ENCODE measurements at places on chromosomes 3 and 15.

- peaks cover 35% of the 10 kb centered on the region for H3K4me1 ChIP-seq
- H3K27ac ChIP-seq = peak overlapping the region; percentile 94
- DNase-seq = peak; percentile 18
- H3K27me3 ChIP-seq = no peaks in the 10 kb centered on the region
- H3K4me3 ChIP-seq = peak overlapping the region; percentile 51
Measured at GRCh38 chr15:95162069-95162468, 930.7 kb downstream of the MCTP2 start.

GRCh38 chr3:78668302-78668701 lies 1099.5 kb downstream of the ROBO1 start:
- no peaks in the 10 kb centered on the region for H3K36me3 ChIP-seq
- no peak overlapping the region for H3K4me3 ChIP-seq
- H3K27me3 ChIP-seq = no peaks in the 10 kb centered on the region
- H3K4me1 ChIP-seq = peaks cover 25% of the 10 kb centered on the region
- no peak overlapping the region for H3K27ac ChIP-seq
- DNase-seq = no peak

GRCh38 chr3:187130346-187131066 lies 8.8 kb downstream of the RPL39L start:
- H3K4me3 ChIP-seq = peak overlapping the region; percentile 83
- peak; percentile 75 for DNase-seq
- H3K27ac ChIP-seq = peak overlapping the region; percentile 82

GRCh38 chr15:76903251-76903681 lies 1.9 kb downstream of the SCAPER start:
- no peaks in the 10 kb centered on the region for H3K27me3 ChIP-seq
- H3K36me3 ChIP-seq = no peaks in the 10 kb centered on the region
- peaks cover 31% of the 10 kb centered on the region for H3K4me1 ChIP-seq
- DNase-seq = peak; percentile 65
- peak overlapping the region; percentile 78 for H3K27ac ChIP-seq
- H3K4me3 ChIP-seq = peak overlapping the region; percentile 92

GRCh38 chr3:156469456-156469855 lies 85.5 kb downstream of the SSR3 start:
- H3K27me3 ChIP-seq = peaks cover 9% of the 10 kb centered on the region
- H3K27ac ChIP-seq = no peak overlapping the region
- no peak overlapping the region for H3K4me3 ChIP-seq
- no peaks in the 10 kb centered on the region for H3K4me1 ChIP-seq

- peaks cover 36% of the 10 kb centered on the region for H3K4me1 ChIP-seq
- H3K27ac ChIP-seq = no peak overlapping the region
- no peak overlapping the region for H3K4me3 ChIP-seq
- DNase-seq = no peak
- no peaks in the 10 kb centered on the region for H3K27me3 ChIP-seq
Measured at GRCh38 chr3:119834754-119835370, 53.0 kb downstream of the NR1I2 start.

DNA sequence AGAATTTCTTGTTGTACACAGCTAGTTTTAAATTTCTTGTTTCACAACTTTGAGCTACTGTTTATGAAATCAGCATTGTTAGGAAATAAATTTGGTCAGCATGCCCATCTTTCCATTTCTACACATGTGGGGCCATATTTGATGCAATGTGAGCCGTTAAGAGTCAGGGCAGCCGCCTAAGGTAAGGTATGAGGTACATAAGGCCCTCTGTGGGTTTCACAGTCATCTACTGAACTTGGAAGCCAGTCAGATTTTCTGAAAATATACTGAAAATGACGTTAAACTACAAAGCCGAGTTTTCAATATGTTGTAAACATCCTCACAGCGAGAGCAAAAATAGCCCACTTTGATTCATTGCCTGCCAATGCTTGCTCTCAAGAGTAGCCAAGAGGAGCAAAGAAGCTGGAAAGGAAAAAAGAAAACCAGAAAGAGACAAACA lies 94.7 kb upstream of the PDZRN3 start:
- H3K4me3 ChIP-seq = peak overlapping the region; percentile 77
- DNase-seq = no peak
- peak overlapping the region; percentile 74 for H3K27ac ChIP-seq
- peaks cover 29% of the 10 kb centered on the region for H3K4me1 ChIP-seq

- H3K27me3 ChIP-seq = peaks cover 3% of the 10 kb centered on the region
- DNase-seq = no peak
- H3K4me3 ChIP-seq = no peak overlapping the region
- H3K4me1 ChIP-seq = peaks cover 7% of the 10 kb centered on the region
- no peak overlapping the region for H3K27ac ChIP-seq
Measured at GRCh38 chr15:79987569-79987955, 16.6 kb upstream of the BCL2A1 start.

DNA sequence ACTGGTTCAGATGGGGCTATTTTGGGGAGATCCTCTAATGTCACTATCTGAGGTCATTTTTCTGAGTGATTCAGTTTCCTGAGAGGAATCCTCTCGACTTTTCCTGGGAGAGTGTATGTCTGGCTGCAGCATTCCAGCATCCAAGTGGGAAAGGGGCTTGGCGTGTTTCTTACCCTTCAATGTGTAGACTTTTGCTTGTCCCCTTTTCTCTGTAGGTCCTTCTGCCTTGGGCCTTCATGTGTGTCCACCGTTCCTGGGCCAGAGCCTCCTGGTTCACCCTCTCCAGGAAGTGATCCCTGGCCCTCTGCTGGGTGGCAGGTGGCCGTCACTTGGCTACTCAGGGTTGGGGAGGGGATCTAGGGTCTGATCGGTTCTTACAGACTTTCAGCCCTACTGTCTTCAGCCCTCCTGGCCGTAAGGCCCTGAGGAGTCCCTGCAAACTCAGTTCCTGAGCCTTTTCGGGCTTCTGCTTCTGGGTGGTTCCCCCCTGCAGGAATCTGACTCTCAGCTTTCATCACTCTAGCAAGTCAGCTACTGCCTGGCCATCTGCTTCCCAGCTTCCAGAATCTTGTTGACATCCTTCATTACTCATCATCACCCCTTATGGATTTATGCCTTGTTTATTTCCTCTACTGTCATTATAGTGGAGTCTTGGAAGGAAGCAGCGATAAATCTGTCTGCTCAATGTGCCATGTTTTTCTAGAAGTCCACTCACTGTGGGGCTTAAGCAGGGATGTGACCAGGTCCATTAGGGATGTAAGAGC lies 36.5 kb downstream of the GOLGA6L10 start:
- peaks cover 12% of the 10 kb centered on the region for H3K4me1 ChIP-seq
- H3K27ac ChIP-seq = no peak overlapping the region
- no peak overlapping the region for H3K4me3 ChIP-seq
- no peak for DNase-seq
- H3K27me3 ChIP-seq = peaks cover 28% of the 10 kb centered on the region
- peaks cover 8% of the 10 kb centered on the region for H3K36me3 ChIP-seq

DNA sequence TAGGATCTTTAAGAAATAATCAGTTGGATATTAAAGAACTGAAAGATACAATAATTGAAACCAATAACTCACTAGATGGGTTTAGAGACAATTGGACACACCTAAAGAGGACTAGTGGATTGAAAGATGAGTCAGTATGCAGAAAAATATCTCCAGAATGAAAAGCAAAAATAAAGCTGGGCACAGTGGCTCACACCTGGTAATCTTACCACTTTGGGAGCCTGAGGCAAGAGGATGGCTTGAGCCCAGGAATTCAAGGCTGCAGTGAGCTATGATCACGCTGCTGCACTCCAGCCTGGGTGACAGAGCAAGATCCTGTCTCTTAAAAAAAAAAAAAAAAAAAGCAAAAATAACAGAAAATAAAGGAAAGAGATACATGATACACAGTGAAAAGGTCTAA lies 37.4 kb upstream of the CCDC174 start:
- no peaks in the 10 kb centered on the region for H3K36me3 ChIP-seq
- peaks cover 17% of the 10 kb centered on the region for H3K27me3 ChIP-seq
- DNase-seq = no peak

DNA sequence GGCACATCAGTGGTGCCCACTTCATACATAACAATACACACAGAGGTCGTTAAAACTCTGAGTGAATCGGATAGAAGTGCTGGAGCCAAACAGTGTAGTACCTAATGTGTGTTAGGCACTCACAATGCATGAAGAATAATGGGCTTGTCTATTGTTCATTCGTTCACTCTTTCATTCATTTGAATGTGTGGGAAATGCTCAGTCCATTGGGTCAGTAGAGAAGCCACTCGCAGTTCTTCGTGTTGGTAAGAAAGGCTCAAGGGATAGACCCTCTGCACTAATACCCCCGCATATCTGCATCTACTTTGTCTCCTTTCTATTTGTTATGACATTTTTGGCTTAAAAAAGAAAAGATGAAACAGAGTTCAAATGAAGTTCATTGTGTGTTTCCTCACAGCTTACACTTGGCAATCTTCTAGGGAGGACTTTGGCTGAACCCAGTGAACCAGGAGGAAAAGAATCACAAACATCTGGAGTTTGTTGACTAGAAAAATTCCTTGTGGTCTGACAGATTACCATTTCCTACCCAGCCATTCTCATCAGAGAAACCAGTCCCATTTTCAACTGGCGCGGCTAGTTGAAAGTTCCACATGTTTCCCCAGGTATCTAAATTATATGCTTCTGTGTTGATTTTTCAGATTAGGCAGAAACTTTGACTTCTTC lies 32.8 kb upstream of the MFSD1 start:
- peak overlapping the region; percentile 85 for H3K4me3 ChIP-seq
- peaks cover 31% of the 10 kb centered on the region for H3K4me1 ChIP-seq
- no peaks in the 10 kb centered on the region for H3K36me3 ChIP-seq
- no peaks in the 10 kb centered on the region for H3K27me3 ChIP-seq
- DNase-seq = peak; percentile 89
- H3K27ac ChIP-seq = peak overlapping the region; percentile 82

DNA sequence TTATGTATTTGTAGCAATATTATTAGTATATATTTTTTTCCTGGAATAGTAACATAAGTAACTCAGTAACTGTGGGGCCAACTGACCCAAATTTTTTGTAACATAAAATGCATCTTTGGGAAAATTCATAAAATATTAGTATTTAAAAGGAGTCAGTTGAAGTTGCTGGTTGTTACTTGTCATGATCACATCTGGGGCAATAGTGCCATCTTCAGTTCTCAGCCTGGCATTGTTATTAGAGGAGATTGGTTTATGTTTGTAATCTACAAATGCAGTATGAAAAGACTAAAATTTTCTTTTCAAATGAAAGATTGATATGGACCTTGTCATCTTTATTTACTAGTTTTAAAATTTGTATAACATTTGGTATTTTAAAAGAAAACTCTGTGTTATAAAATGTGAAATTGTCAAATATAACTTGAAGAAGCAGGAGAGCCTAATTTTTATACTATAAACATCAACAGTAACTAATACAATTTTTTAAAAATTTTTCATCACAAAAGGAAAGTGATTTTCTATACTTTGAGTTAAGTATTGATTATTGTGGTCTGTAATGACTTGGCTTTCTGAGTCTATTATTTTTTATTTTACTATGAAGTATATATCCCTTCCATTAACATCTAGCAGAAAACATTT lies 38.8 kb upstream of the MLF1 start:
- DNase-seq = peak; percentile 50
- no peaks in the 10 kb centered on the region for H3K36me3 ChIP-seq
- peaks cover 6% of the 10 kb centered on the region for H3K4me1 ChIP-seq
- H3K4me3 ChIP-seq = no peak overlapping the region
- no peaks in the 10 kb centered on the region for H3K27me3 ChIP-seq
- H3K27ac ChIP-seq = no peak overlapping the region

- no peak overlapping the region for H3K27ac ChIP-seq
- no peak overlapping the region for H3K4me3 ChIP-seq
- H3K4me1 ChIP-seq = no peaks in the 10 kb centered on the region
- no peaks in the 10 kb centered on the region for H3K27me3 ChIP-seq
- peaks cover 7% of the 10 kb centered on the region for H3K36me3 ChIP-seq
Measured at GRCh38 chr3:143824735-143825385, 23.4 kb downstream of the SLC9A9 start.

DNA sequence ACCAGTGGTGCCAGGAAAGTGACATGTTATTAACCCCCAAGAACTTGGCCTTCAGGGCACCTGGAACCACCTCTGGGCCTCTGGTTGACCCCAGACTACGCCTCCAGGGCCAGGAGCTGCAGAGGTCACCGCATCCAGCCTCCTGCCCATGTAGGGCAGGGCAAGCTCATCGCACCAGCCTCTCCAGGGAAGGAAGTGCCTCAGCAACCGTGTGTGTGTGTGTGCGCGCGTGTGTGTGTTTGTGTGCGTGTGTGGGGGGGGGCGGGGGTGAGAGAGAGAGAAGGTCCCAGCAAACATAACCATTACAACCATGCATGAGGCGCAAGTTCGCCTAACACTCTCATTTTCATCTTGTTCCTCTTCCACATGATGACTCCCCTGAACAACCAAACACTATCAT lies 31.8 kb downstream of the RAB6B start:
- H3K36me3 ChIP-seq = no peaks in the 10 kb centered on the region
- no peak for DNase-seq
- H3K27me3 ChIP-seq = peaks cover 38% of the 10 kb centered on the region

DNA sequence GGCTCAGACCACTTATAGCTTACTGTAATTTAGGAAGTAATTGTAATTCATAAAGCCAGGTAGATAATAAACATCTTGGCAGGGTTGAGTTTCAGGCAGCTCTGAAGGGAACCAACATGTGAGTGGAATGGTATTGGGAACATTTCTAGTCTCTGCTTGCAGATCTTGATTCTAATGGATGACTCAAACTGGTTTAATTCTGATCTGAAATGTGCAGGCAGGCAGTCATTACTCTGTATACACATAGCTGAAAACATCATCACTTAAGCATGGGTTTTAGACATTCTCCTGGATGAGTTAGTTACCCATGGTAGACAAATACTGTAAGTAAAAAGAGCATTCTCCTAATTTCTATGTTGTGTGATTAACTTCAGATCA lies 317.0 kb upstream of the TPRG1 start:
- H3K27ac ChIP-seq = peak overlapping the region; percentile 85
- H3K36me3 ChIP-seq = 0 out of 2 replicates have a peak, but pooled peaks cover 6% of the 10 kb centered on the region
- H3K27me3 ChIP-seq = no peaks in the 10 kb centered on the region

DNA sequence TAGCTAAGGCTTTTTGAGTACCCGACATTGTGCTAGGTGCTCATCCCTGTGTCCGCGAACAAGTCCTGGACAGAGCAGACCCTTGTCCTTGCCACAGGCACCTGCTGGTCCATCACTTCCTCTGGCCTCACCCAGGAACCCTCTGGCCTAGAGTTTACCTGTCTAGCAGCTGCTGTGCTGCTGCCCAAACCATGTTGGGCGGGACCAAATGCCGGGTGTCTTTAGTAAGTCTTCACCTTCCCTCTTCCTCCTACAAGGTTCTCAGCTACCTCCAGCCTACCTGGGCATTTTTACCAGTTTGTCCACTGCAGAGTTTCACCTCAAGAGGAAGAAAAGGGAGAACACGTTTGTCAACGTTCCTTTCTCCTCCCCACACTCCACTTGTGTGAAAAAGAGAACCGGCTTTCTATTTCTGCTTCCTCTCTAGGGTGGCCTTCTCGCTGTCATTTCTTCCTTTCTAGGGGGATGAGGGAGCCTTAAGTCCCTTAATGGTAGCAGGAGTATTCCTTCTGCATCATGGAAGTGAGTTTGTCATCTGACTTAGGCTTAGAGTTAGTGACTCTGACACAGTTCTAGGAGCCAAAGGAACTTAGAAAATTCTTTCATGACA lies 80.4 kb upstream of the GCNT3 start:
- peaks cover 13% of the 10 kb centered on the region for H3K4me1 ChIP-seq
- H3K27me3 ChIP-seq = peaks cover under 1% of the 10 kb centered on the region
- H3K36me3 ChIP-seq = no peaks in the 10 kb centered on the region
- no peak overlapping the region for H3K4me3 ChIP-seq

All from HFFc6 (cell line).